Stimulated activated CD4-positive, alpha-beta T cell treated with anti-CD3 and anti-CD28 coated beads, Interleukin-15, amount 100 ng/mL, for 48 hours (primary cell): ENCODE measurements at places on chromosomes 11 and 22.

DNA sequence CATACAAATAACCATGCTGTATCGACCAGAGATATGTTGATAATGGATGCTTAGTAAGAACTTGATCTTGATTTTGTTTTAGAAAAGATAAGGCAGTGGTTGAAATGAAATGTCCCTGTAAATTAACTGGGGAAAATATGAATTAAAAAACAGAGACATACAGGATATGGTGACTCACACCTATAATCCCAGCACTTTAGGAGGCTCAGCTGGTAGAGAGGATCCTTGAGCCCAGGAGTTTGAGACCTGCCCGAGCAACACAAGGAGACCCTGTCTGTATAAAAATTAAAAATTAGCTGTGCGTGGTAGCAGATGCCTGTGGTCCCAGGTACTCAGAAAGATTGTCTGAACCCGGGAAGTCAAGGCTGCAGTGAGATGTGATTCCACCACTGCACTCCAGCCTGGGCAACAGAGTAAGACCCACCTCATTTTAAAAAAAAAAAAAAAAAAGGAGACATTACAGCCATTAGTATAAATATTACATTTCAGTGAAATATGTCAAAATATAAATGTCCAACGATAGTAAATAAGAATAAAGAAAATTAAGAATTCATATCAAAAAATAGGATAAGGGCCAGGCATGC is 4.6 kb downstream of the PICALM start:
- DNase-seq, result no peak

- DNase-seq, result no peak
These were observed 1.4 kb upstream of the TBC1D22A start for GRCh38 chr22:46761017-46761416.

DNA sequence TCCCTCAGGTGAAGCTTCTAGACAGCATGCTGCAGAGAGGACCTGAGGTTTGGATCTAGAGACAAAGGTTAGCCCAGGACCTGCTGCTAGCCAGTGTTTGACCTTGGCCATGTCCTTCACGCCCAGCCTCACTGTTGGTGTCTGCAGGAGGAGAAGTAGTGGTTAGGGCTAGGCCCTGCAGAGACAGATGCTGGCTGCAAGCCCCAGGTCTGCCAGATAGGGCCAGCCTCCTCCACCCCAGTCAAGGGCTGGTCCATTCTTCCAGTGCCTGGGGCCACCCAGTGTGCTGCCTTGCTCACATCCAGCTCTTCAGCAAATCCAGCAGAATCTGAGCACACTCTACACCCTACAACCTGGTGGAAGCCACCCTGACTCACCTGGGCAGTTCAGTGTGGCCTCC is 21.5 kb upstream of the MIEF1 start:
- no peak for DNase-seq

GRCh38 chr22:24418786-24419474 is 8.5 kb upstream of the ADORA2A start:
- no peak for DNase-seq

DNA sequence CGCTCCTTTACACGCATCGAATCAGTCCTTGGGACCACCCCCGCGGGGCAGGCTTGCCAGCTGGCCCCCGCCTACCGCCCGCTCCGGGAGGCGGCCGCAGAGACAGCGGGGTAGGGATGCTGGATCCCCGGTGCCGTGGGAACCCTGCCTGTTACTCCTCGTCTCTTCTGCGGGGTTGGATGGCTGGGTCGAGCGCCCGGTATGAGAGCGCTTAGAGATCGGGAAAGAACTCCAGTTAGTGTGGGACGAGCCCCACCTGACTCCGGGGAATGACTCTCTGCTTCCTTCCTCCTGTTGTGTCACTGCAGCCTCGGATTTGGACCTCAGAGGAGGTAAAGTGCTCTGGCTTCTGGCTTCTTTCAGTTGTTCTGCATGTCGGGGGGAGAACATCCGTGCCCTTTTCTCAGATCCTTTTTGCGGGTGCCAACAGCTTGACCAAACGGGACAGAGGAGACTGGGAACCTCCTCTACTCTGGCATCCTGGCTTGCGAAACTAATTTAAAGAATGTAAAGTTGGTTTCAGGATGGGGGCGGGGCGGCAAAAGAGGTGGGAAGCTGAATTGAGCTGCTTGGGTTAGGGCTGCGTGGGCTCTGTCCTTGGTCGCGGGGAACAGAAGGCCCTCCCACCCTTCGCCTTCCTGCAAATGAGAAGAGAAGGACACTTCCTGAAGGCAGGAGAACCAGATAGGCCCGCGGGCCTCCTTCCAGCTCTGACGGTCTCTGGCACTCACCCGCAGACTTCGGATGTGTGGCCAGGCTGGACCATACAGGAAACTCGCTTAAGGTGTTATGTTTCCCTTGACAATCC is 938 bp downstream of the LAYN start:
- no peak for DNase-seq

GRCh38 chr22:25739659-25740344 is 2.2 kb upstream of the MYO18B start:
- no peak for DNase-seq

GRCh38 chr11:15327786-15328231 is 213.1 kb downstream of the INSC start:
- DNase-seq, result no peak

GRCh38 chr22:48084041-48084728 is 1321.7 kb downstream of the TBC1D22A start:
- no peak for DNase-seq

DNA sequence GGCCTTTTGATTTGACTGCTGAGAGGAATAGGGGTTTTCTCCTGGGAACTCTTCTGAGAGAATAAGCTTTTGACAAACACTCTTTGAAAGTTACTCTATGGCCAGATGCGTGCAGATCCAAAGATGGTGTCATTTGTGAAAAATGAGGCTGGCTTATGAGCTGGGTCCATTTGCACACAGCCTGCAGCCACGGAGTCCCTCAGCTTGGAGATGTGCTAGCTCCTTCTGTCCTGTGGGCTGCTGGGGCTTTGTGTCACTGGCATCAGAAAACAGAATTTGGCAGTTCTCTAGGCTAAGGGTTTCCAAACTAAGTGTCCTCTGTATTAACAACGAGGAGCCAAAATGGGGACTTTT is 702.4 kb downstream of the NTM start:
- no peak for DNase-seq

DNA sequence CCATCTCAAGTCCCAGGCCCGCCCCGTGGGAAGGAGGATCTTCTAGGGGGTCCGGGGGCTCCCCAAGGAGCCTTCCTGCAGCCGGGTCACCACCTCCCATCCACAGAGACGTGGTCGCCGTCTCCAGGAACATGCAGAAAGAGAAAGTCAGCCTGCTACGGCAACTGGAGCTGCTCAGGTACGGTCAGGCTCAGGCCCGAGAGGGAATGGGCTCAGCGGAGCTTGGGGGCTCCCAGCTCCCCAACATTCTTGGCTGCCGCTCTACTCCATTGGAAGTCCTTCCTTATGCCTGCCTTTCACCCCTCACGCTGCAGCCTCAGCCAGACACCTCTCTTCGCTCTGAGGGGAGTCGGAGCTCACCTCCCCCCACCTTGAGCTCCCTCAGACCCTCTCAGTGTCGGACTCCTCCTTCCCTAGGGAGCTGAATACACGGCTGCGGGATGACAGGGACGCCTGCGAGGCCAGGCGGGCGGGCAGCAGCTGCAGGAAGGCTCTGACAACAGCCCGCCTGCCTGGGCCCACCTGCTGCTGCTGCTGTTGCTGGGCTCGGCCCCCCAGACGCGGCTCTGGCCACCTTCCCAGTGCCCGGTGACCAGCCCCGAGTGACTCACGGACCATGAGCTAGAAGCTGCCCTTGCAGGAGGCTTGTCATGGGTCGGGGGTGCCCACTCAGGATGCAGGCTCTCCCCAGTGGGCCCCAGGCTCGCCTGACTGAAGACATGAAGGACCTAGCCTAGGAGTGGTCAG is 1.5 kb upstream of the CD151 start:
- no peak for DNase-seq

DNA sequence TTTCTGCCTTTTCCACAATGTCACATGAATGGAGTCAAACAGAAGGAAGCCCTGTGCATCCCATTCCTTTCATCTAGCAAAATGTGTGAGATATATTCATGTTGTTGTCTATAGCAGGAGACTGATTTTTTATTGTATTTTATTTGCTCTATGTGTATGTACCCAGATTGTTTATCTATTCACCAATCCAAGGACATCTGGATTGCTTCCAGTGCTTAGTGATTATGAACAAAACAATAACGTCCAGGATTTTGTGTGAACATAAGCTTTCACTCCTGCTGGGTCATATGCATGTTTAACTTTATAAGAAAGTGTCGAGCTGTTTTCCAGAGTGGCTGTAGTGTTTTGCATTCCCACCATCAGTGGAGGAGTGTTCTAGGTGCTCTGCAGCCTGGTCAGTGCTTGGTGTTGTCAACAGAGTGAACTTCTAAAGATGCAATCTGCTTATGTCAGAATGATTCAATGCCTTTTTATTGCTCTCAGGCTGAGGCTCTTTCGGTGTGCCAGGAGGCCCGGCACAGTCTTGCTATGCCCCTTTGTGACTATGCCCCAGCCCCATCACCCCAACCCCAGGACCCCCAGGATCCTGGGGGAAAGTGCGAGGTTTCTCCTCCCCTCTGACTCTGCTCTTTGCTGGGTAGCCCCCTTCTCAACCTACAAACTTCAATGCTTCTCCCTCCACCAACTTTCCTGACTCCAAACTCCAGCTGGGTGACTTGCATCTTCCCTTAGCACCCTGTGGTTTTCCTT is 19.9 kb upstream of the SYT13 start:
- no peak for DNase-seq

- no peak for DNase-seq
These were observed 57.4 kb upstream of the SHISAL1 start for GRCh38 chr22:44369916-44370801.

DNA sequence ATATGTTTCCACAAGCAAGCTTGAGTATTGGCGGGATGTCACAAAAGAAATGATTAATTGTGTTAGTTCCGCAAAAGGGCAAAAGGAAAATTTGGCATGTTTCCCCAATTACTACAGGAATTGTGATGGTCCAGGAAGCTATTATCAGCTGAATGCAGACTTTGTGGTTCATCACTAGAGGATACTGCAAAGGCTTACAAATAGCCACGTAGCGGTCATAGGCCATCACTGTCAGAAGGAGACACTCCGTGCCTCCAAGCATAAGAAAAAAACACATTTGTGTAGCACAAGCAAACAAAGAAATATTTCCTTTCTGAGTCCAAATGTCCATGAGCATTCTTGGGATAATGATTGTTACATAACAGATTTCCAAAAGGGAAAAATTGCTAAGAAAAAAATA is 1.8 kb downstream of the OR10AG1 start:
- no peak for DNase-seq

DNA sequence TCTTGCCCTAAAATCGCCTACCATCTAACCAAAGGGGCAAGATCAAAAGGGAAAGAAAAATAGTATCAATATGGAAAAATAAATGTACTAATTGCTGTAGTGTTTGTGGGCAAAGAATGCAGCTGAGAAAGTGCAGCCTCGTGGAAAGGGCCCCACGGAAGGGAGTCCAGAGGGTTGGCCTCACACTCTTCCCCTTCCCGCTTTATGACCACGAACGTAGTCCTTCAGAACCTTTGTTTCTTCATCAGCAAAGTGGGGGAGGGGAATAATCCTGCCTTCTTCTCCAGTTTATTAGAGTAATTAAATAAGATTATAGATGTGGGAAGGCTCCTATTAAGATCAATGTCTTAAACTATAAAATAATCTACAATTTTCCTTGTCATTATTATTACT is 41.0 kb downstream of the FLI1 start:
- no peak for DNase-seq

GRCh38 chr11:69943066-69943465 is 123.8 kb upstream of the FGF3 start:
- DNase-seq, result no peak

- DNase-seq, result no peak
These were observed 17.2 kb downstream of the AP2A2 start for GRCh38 chr11:942823-943222.

DNA sequence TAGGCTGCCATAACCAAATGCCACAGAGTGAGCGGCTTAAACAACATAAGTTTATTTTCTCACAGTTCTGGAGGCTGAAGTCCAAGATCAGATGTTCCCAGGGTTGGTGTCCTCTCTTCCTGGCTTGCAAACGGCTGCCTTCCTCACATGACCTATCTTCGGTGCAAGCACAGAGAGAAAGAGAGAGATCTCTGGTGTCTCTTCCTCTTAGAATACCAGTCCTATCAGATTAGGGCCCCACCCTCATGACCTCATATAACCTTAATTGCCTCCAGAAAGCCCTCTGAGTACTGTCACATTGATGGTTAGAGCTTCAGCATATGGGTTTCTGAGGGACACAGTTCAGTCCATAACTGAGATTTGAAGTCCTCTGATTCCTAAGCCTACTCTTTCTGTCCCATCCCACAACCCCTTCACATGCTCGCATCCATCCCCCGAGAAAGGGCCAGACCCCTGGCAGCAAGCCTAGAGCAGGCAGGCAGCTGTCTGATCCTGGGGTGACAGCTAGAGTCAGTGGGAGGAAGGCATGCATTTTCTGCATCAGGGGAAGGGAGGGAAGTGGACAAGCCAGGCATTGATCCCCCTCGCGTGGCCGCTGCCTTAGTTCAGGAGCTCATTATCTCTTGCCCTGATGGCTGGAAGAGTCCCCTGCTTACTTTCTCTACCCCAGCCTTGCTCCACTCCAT is 114.1 kb downstream of the FAR1 start:
- DNase-seq, result no peak

- no peak for DNase-seq
These were observed 18.8 kb upstream of the ADORA2A start for GRCh38 chr22:24408630-24409029.

- DNase-seq, result no peak
These were observed 682 bp downstream of the ATM start for GRCh38 chr11:108223348-108224149.

DNA sequence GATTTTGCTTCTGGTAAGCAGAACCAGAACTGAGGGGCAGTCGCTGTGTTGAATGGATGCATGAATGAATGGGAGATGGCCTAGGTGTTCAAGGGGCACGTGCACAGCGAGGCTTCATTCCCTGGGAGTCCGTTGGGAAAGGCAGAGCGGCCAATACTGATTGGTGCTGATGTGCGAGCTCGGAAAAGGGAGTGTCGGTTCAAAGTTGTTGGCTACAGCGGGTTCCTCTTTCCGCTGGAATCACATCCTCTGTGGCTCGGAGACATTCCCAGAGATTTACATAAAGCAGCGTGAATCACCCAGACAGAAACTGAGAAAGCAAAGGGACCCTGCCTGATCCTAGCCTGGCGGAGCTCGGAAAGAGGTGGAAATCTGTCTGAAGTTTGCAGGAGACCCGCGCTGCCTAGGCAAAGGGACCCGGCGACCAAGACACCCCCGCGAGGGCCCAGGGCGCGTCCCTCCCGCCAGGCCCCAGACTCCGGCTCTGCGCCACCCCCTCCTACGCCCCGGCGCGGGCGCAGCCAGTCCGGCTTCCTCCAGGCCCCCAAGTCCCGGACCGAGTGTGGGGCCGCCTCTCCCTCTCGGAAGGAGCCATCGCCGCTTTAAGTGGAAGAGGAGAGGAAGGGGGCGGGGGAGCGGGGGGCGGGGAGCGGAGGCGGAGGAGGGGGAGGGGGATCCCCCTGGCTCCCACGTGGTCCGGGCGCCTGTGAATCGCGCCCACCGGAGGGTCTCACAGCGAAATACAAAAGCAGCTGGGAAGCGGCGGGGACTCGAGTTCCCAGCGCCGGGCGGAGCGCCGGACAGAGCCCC is at the start of gene FJX1:
FJX1 (plus strand) TSS at position 774 of the 810 bp plus-strand sequence. CDS start 177 bp downstream, outside the sequence.
- DNase-seq, result no peak
